ENCODE measurements at places on chromosomes 16 and 17.

DNA sequence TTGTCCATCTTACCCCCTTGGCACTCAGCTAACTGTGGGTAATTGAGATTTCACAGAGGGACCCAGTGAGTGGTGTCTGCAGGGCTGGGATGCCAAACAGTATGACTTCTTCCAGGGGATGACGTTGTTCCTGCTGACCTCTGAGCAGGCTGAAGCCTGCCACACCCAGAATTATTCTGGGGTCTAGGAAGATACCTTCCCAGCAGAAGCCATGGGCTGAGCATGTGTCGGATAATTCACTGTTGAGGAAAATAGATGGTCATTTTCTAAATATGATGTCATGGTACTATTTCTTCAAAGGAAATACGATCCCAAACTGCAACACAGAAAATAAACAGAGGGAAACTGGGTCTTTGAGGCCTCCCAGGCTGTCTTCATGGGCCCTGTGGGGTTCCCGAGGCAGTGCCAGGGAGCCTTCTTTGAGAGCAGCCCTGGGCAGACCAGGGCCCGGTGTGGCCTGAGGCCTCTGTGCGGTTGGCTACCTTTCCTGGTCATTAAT lies 17.4 kb downstream of the WNT9B start:
- DNase-seq, result no peak

DNA sequence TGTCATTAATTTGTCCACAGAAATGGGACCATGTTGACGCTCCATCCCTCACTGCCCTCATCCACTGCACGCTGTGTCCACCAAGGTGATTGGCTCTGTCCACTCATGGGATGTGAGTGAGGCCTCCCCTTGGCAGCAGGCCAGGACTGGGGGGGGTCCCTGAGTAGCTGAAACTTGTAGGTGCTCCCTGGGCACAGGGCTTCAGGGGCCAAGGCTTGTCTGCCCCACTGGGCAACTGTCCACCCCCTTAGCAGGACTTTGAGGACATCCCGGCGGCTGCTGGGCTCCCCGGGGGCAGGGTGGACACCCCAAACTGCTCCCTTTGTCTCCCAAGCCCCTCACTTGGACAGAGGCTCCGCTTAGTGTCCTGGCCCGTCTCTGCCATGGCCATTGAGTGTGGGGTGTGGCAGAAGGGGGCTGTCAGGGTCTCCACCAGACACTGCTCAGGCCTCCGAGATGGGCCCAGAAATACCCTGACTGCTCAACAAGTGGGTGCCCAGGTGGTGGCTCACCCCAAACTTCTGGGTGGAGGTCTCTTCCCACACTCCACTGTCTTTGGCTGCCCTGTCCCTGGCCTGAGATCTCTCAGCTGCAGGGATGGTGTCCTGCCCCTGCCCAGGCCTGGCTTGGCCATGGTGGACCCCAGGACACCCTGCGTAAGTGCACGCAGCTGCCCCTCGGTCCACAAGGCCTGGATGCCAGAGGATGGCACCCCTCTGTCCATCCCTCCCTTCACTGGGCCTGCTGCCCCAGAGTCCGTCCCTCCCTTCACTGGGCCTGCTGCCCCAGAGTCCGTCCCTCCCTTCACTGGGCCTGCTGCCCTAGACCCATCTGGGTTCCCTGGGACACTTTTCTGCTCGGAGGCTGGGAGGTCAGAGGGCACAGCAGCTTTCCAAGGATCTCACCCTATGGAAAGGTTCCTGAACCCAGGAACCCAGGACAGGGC lies 2.9 kb upstream of the RAB40C start:
- no peak for DNase-seq

GRCh38 chr17:17320188-17320910 lies 17.2 kb downstream of the NT5M start:
- no peak for DNase-seq

GRCh38 chr16:4683255-4684057 lies 9.9 kb upstream of the NUDT16L1 start:
- DNase-seq, result no peak

GRCh38 chr17:77771998-77772397 lies 186.5 kb upstream of the TNRC6C start:
- no peak for DNase-seq

DNA sequence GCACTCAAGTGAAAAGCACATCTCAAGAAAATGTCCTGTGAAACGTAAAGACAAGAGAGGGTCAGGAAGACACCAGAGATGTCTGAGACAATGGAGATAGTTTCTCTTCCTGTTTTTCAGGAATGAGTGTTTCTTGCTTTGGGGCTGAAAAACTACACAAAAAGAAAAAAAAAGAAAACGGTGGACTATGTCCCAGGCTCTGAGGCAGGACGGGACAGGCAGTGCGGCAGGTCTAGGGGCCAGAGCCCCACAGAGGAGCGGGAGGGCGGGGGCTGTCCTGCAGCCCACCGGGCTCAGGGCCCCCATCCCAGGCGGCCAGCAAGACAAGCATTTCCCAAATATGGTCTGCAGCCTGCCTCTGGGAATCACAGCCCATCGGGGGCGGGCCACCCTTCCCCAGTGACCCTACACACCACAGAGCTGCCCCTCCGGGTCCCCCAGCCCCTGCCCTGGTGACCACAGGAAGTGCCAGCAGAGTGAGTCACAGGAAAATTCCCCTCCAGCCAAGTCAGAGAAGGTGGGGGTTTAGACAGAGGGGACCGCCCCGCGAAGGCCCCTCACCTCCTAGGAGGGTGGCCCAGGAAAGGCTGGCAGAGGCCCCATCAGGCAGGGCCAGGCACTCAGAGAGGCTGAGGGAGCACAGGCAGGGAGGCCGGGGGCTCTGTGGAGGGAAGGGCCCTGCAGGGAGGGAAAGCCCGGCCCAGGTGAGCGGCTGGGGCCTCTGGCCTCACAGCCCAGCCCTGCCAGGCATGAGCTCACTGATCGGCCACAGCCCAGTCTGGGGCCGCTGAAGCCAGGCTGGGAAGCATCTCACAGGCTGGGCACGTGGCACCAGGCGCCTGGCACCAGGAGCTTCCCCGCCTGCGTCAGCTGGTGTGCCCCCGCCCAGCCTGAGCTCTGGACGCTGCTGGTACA lies 6.3 kb downstream of the BCAR1 start:
- no peak for DNase-seq

DNA sequence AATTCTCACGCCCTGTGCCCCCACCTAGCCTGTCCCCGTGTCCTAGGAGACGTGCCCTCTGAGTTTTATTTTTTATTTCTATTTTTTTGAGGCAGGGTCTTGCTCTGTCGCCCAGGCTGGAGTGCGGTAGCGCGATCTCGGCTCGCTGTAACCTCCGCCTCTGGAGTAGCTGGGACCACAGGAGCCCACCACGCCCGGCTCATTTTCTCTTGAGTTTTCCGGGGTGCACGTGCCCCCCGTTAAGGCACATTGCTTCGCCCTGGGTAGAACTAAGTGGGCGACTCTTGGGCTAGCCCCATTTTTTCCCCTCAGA lies 655 bp upstream of the KLHDC4 start:
- no peak for DNase-seq

All from NCI-H2171 treated with DMSO at 0.1 percent for 48 hours (cell line).